Spinal cord (tissue), 10 donors: ENCODE measurements at places on chromosomes 12 and 14. TPM values are rescaled to one million over a fixed set of nuclear protein-coding genes. Genes with fewer than 3 reads are reported as not detected.

OASL gene
- 0.21 TPM for polyA plus RNA-seq

- no peak for DNase-seq
Measured at GRCh38 chr14:101072531-101072930, 169.0 kb upstream of the RTL1 start.

GRCh38 chr12:80045594-80045993 lies 53.7 kb upstream of the OTOGL start:
- no peak for DNase-seq

GSC gene
- polyA plus RNA-seq = not detected

GRCh38 chr14:22159099-22159498 lies 429.9 kb downstream of the DAD1 start:
- no peak for DNase-seq

VASH1 gene
- polyA plus RNA-seq = 91.0 TPM

GRCh38 chr12:112904571-112904970 lies 2.2 kb upstream of the OAS1 start:
- no peak for DNase-seq

GRCh38 chr14:105646175-105646574 lies 119.8 kb downstream of the TMEM121 start:
- no peak for DNase-seq

- DNase-seq = no peak
Measured at GRCh38 chr12:4224206-4224889, 49.2 kb upstream of the CCND2 start.

- DNase-seq = no peak
Measured at GRCh38 chr12:131695968-131696367, 14.9 kb upstream of the SFSWAP start.

TAS2R8 gene
- not detected for polyA plus RNA-seq

MANSC1 gene
- polyA plus RNA-seq = 21.1 TPM

CD69 gene
- 0.63 TPM for polyA plus RNA-seq

DNA sequence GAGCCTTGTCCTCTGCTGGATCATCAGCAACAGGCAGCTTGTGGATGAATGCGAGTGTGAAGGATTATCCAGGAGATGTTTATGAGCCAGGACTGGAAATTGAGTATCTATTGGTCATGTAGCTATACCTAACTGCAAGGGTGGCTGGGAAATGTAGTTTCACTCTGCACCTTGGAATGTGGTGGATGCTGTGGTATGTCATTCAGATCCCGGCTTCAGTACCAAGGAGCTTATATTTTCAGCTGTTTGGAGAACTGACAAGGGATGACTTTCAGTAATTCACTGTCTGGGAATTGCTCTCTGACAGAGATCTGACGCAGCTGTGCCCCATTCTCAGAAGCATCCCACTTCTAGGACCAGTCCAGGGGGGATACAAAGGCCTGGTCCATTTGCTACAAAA lies 792.3 kb upstream of the NOVA1 start:
- DNase-seq = no peak

DNA sequence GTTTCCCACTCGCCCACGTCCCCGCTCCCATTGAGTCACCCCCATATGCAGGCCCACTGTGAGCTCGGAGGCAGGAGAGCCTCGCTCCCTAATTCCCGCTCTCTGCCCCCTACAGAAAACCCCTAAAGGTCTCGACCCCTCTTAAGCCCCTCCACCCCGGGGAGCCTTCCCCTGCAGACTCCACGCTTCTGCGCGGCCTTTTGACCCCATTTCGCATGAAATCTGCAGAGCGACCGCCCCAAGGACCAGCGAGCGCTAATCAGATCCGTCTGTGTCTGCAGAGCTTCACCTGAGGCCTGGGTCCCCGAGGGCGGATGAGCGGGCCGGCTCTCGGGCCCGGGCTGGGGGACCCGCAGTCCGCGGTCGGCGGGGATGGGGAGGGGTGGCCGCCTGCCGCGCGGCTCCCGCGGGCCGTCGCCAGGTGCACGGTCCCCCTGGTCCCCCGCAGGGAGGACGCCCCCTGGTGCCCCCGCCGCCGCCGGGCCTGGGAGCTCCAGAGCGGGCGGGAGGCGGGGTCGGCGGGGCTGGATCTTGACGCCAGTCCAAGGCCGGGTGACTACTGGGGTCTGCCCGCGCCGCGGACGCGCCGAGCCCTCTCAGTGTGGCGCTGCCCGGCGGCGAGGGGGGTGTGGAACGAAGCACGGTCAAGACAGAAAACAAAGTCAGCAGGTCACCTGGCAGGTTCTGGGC lies 10.1 kb downstream of the BMP4 start:
- DNase-seq = peak; percentile 22

- no peak for DNase-seq
Measured at GRCh38 chr12:117024961-117025480, 74.2 kb downstream of the TESC start.

SLCO1B3 gene
- polyA plus RNA-seq = not detected

GRCh38 chr12:101819467-101819866 lies 11.3 kb downstream of the GNPTAB start:
- DNase-seq = no peak

TAS2R42 gene
- not detected for polyA plus RNA-seq

- DNase-seq = no peak
Measured at GRCh38 chr12:76247026-76247646, 101.1 kb downstream of the BBS10 start.

DNA sequence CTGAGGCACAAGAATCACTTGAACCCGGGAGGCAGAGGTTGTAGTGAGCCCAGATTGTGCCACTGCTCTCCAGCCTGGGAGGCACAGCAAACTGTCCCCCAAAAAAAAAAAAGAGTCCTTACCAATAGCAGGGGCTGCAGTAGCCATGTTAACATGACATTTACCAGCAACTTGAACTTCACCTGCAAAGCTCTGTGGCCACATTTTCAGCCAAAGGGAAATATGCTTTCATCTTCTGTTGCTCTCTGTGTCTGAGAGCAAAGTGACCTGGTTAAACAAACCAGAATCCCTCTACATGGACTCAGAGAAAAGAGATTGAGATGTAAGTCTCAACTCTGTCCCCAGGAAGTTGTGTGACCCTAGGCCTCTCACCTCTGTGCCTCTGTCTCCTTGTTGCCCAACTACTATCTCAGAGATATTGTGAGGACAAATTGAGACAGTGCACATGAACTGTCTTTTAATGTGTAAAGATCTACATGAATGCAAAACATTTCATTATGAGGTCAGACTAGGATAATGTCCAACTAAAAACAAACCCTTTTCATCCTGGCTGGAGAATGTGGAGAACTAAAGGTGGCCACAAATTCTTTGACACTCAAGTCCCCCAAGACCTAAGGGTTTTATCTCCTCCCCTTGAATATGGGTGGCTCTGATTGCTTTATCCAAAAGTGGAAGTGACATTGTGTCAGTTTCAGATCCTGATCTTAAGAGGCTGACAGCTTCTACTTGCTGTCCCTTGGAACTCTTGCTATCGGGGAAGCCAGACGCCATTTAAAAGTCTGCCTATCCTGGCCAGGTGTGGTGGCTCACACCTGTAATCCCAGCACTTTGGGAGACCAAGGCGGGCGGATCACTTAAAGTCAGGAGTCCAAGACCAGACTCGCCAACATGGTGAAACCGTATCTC lies 24.7 kb upstream of the P2RX4 start:
- DNase-seq = no peak

DNA sequence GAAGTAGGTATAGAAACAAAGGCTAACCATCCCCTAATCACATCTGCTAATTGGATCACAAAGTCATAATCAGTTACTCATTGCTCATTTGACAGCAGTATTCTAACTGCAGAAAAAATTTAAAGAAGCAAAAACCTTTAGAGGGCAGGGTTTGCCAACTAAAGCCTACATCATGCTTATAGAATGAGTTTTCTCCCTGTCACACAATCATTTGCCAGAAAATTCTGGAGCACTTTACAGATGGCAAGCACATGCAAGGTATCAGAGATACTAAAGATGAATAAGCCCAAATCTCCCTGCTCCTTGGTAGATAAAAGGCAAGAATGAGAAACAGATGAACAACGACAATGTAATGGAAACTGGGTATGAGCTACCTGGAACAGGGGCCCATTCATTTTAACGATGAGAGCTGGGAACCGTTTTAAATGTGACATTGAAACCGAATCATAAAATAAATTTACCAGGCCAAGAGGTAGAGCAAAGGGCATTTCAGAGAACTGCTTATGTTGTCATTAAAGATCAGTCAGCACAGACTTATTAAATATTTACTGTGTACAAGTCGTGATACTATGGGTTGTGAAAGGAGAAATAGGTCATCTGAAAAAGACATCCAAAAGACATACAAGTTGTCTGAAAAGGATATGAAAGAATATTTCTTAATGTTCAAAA lies 211.4 kb upstream of the ABCD2 start:
- no peak for DNase-seq

GRCh38 chr12:104856531-104856930 lies 101.6 kb downstream of the SLC41A2 start:
- DNase-seq = no peak

DNA sequence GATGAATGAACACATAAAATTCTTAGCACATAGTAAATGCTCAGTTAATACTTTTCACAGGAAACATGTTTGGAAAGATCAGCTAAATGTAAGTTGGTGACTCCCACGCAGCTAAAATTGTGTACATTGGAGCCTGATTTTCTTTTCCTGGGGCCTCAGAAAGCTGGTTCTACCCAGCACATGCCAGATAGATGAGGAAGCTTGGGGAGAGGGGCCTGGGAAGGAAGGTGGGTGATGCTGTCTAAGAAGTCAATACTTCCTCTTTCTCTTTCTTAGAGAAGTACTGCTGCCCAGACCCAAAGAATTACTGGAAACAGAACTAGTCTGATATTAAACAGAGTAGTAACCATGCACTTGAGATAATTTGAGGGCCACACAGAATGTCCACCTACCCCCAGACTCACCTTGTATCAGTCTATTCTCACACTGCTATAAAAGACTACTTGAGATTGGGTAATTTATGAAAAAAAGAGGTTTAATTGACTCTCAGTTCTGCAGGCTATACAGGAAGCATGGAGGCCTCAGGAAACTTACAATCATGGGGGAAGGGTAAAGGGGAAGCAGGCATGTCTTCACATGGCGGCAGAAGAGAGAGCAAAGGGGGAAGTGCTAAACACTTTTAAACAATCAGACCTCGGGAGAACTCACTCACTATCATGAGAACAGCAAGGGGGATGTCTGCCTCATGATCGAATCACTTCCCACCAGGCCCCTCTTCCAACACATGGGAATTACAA lies 123.3 kb upstream of the MED13L start:
- no peak for DNase-seq

RIMBP2 gene
- 37.3 TPM for polyA plus RNA-seq

GLS2 gene
- 10.8 TPM for polyA plus RNA-seq

- DNase-seq = no peak
Measured at GRCh38 chr12:112906712-112907414, at the start of gene OAS1. TSS of gene OAS1 (plus strand) at chr12:112906962. CDS start at chr12:112907040, 78 bp downstream.

GRCh38 chr14:62062645-62063044 lies 300.4 kb downstream of the SNAPC1 start:
- DNase-seq = no peak

KRT72 gene
- 0.51 TPM for polyA plus RNA-seq

DNA sequence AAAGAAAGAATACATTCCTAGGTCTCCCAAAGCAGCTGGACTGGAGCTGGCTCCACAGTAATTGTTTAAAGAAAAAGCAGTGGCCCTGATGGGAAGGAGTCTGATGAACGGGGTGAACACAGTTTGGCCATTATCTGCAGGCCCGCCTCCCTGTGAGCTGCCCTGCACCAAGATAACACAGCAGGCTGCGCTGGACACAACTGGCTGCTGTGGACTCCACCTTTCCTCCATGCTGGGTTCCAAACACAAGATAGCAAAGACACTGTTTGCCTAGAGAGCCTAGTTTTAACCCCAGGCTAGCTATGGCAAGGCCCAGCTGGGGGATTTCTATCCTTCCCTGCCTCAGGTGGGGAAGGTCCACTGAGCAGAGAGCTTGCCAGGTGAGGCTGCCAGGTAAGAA lies 34.6 kb downstream of the ZFP36L1 start:
- peak; percentile 45 for DNase-seq
